ENCODE measurements at places on chromosomes 5 and 9. TPM values are rescaled to one million over a fixed set of nuclear protein-coding genes. Genes with fewer than 3 reads are reported as not detected.

Gene ITGA2
- 53.2 TPM for total RNA-seq

Gene PCDHGB4
- total RNA-seq = 6.5 TPM

Gene PCDH12
- total RNA-seq = 20.4 TPM

Gene SLC34A3
- total RNA-seq = not detected

Gene TMEM252
- not detected for total RNA-seq

Gene SLC6A7
- total RNA-seq = not detected

Gene RGS7BP
- 2.0 TPM for total RNA-seq

Gene PCDHGB2
- total RNA-seq = 1.9 TPM

Gene HRH2
- total RNA-seq = not detected

Gene PTGER4
- total RNA-seq = 23.6 TPM

Gene SLC36A3
- not detected for total RNA-seq

Gene TBCA
- total RNA-seq = 193 TPM

Gene HK3
- not detected for total RNA-seq

Gene TMC1
- 1.5 TPM for total RNA-seq

Gene SEMA5A
- 0.04 TPM for total RNA-seq

Gene FAM169A
- 0.72 TPM for total RNA-seq

Gene ALDOB
- not detected for total RNA-seq

Gene ANGPTL2
- 24.5 TPM for total RNA-seq

Gene EMB
- total RNA-seq = not detected

Gene LHX6
- 18.4 TPM for total RNA-seq

Gene ASPN
- not detected for total RNA-seq

Gene GPR21
- total RNA-seq = 2.4 TPM

Gene HDHD3
- 7.6 TPM for total RNA-seq

Gene GLRA1
- not detected for total RNA-seq
